ENCODE measurements at places on chromosomes 6 and 20.

DNA sequence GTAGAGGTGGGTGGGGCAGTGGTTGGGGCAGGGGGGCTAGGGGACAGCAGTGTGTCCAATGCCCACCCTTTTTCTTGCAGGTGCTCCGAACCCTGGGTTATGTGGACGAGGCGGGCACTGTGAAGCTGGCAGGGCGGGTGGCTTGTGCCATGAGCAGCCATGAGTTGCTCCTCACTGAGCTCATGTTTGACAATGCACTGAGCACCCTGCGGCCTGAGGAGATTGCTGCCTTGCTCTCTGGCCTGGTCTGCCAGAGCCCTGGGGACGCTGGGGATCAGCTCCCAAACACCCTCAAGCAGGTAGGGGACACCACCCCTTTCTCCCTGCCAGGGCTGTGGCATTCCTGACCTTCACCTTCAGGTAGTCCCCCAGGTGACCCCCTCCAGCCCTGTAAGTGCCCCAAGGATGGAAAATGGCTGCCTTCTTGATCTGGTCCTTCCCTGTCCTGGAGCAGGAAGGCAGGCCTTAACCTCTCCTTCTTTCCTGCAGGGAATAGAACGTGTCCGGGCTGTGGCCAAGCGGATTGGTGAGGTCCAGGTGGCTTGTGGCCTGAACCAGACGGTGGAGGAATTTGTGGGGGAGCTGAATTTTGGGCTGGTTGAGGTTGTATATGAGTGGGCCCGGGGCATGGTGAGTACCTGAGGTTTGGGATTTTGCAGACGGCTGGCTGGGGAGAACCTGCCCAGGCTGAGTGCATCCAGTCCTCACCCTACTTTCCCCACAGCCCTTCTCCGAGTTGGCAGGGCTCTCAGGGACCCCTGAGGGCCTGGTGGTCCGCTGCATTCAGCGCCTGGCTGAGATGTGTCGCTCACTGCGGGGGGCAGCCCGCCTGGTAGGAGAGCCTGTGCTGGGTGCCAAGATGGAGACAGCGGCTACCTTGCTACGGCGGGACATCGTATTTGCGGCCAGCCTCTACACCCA is 2.9 kb downstream of the DXO start:
- no peak for DNase-seq

DNA sequence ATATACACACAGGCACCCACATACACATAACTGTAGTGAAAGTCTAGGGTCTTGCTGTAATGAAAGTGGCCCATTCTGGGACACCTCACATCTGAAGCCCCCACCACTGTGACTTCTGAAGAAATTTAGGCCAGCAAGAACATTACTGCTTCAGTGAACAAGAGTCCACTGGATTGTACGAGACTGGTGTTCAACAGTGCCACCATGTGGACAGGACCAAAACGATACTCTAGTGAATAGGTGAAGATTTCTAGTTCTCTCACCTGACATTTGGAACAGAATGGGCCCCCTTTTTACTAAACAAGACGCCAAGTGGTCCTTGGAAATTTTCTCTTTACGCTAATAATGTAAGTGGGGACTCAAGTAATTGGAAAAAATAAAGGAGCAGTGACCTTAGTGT is 156.9 kb downstream of the MAFB start:
- peak; percentile 64 for DNase-seq

GRCh38 chr6:170156448-170157375 is 134.2 kb downstream of the DLL1 start:
- no peak for DNase-seq

DNA sequence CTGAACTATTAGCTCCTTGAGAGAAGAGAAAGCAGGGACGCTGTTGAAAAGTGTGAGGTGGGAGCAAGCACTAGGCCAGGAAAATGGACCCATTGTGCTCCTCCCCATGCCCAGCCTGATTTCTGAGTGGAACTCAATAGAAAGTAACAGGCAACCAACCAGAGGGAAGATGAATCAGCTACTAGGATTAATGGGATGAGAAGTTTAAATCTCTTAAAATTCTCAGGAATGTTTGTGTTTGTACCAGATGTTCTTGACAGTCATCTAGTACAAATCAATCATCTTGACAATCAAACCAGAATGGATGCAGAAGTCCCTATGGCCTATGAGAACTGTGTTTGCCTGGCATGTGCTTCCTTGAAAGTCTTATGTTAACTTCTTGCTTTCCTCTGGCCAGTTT is 48.9 kb downstream of the HDDC2 start:
- DNase-seq, result no peak

DNA sequence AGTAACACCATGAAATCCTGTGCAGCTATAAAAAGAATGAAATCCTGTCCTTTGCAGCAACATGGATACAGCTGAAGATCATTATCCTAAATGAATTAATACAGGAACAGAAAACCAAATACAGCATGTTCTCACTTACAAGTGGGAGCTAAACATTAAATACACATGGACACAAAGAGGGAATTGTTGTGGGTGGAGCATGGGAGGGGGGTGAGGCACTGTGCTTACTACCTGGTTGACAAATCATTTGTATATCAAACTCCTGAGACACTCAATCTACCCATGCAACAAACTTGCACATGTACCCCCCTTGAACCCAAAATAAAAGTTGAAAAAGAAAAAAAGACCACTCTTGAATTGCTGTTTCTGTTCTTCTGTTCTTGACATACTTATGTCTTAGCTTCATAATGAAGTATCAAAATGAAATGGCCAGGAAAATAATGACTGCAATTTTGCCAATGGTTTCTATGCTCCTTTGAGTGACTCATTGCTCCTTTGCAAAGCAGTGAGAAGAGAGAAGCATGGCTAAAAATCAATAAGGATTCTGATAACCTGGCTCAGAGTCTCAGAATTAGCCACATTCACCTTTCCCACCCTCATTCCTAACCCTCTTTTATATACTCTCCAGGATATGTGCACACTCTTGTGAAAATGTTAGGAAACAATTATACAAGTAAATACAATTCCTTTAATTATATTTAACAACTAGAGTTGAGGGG is 71.0 kb downstream of the CYP39A1 start:
- no peak for DNase-seq

DNA sequence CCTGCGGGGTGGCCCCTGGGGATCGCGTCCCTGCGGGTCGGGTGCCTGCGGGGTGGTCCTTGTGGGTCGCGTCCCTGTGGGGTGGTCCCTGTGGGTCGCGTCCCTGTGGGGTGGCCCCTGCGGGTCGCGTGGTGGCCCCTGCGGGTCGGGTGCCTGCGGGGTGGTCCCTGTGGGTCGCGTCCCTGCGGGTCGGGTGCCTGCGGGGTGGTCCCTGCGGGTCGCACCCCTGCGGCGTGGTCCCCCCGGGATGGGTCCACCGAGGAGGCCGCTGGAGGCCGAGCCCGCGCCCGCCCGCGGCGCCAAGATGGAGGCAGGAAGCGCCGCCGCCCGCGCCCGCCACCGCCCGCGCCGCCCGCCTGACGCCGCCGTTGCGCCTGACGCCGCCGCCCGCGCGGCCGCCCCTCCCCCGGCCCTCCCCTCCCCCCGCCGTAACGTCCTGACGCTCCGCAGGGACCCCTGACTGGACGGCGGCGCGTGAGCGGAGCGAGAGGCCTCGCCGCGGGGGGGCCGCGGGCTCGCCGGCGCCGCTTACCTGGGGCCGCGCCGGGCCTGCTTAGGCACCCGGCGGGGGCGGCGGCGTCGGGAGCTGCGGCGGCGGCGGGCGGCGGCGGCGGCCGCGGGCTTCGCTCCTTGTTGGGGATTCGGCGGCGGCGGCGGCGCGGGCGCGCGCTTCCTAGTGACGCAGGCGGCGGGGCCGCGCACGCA is at the start of gene GMEB2:
Gene GMEB2, minus strand, starts transcription at position 678 of the 705 bp plus-strand sequence. CDS start 7,704 bp downstream, outside the sequence.
- no peak for DNase-seq

DNA sequence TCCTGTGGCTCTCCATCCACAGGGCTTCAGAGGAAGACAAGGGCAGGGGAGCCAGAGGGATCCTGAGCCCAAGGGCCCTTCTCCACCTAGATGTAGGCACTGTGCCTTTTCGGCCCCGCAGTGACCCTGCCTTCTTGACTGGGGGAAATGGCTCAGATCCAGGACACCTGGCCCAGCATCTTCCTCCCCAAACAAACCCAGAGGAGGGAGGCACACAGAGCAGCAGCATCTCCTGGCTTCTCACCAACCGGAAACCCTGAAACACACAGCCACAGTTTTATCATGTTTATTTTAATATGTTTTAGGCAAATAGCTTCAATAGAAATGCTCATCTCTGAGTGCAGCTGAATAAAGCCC is 84.5 kb upstream of the LRFN2 start:
- DNase-seq, result no peak

GRCh38 chr6:145713773-145714172 is 21.5 kb downstream of the EPM2A start:
- no peak for DNase-seq

GRCh38 chr6:4463236-4463635 is 313.0 kb upstream of the CDYL start:
- no peak for DNase-seq

GRCh38 chr6:131946992-131947955 is 3.9 kb downstream of the CCN2 start:
- DNase-seq, result peak; percentile 47

All from mesendoderm (in vitro differentiated cells).